ENCODE measurements at places on chromosomes 16 and 17.

DNA sequence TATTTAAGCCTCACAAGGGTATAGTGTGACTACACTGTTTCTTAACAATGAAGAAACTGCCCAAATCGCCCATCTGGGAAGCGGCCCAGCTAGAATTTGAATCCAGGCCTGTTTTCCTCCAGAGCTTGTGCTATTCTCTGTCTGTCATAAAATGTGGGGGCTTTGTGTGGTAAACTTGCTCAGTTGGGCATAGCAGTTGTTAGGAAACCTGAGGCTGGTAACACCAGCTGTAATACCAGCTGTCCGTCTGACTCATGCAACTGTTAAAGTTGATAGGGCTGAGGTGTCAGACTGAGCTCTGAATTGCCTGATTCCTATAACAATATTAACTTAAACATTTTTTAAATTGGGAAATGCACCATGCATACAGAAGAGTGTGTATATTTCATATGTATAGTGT, 9.3 kb downstream of the NOD2 start:
- DNase-seq, result no peak

DNA sequence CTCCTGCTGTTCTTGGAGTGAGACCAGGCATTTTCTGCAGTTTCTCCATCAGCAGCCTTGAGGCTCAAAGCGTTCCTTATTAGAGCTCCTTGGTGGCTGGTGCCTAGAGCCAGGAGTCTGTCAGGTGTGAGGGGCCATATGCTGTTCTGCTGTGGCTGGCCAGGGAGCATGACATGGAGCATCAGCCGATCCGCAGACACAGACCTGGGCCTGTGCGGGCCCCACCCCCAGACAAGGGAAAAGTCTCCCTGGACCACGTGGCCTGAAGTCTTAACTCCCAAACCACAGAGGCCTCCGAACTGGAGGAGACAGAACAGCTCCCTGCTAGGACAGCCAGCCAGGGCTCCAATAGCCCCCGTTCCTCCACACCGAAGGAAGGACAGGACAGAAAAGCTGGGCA, 162.7 kb upstream of the CIBAR2 start:
- DNase-seq, result no peak

DNA sequence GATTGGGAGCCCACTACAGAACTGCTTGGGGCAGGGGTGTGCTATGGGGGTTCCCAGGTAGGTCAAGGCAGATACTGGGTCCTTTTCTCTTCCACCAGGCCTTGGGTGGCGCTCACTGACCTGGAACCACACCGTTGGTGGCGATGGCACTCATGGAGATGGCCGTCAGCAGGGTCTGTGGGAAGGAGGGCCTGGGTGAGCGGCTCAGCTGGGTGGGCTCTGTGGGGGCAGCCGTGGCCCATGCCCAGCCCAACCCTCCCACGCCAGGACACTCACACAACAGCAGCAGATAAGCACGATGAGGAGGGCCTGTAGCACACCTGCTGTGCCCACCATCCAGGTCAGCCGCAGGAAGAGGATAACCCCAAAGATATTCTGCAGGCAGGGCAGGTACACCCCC, 10.8 kb downstream of the SLC12A4 start:
- no peak for DNase-seq

DNA sequence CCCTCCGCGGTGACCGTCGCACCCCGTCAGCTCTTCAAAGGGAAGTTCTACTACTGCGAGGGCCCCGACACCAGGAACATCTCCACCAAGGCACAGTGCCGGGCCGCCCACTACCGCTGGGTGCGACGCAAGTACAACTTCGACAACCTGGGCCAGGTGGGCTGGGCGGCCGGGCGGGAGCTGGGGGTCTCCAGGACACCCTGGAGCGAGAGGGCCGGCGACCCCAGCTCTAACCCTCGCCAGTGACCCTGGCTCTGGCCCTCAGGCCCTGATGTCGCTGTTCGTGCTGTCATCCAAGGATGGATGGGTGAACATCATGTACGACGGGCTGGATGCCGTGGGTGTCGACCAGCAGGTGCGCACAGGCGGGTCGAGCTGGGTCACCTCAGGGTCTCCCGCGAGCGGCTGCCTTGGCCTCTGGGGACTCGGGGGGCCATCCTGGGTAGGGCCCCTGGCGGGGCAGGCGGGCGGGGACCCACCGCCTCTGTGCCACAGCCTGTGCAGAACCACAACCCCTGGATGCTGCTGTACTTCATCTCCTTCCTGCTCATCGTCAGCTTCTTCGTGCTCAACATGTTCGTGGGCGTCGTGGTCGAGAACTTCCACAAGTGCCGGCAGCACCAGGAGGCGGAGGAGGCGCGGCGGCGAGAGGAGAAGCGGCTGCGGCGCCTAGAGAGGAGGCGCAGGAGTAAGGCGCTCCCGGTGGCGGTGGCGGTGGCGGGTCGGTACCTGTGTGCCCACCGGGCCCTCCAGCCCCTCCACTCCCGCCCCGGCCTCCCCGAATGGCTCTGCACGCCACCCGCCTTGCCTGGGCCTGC, 13.4 kb downstream of the TPSG1 start:
- no peak for DNase-seq

GRCh38 chr16:84761448-84762368, 58.1 kb upstream of the CRISPLD2 start:
- no peak for DNase-seq

GRCh38 chr16:26269673-26270072, 577.9 kb downstream of the HS3ST4 start:
- DNase-seq, result no peak

DNA sequence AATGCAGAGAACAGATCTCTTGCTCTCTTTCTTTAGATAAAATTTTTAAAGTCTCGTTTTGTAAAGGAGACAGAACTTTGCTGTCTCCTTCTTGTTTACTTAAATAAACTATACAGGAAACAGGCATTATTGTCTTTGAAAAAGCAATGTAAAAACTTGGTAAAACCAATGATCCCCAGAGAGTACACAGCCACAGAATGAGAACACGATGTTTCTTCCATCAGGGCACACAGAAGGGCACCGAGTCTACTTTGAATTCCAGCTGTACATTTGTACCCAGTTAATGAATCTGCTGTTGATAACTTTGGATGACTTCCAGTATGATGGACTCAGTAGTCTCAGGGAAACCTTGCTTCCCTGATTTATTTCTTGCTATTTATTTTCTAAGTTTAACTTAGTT, 8.1 kb upstream of the TMEM100 start:
- DNase-seq, result no peak

DNA sequence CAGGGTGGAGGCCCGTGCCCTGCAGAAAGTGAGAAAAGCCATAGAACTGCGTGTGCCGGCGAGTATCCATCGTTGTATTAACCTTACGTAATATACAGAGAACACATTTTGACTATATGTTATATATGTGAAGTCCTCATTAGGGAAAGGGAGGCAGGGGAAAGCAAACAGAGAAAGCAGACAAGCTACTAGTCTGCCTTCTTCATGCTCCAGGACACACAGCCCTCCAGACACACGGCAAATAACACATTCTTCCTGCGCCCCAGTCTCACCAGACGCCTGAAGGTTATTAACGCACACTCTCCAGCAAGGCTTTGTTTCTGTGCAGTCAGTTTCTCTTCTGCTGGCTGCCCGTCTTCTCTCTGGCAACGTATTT, 28.8 kb downstream of the PRDM7 start:
- DNase-seq, result peak; percentile 46

DNA sequence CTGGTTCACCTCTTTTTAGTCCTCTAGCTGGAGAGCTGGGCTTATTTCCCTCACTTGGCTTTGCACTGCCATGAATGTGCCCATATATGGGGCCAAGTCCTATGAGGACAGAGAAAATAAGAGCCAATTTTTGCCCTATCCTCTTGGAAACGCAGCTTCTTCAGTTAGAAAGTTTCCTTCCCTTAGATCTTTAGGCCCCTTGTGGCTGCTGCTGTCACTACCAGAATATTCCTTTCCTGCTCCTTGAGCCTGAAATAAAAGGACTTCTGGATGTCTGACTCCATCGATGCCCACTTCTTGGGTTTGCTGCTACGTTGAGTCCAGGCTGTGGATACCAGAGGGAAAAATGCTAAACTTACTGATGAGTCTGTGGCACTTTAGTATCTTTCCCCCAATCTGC, 487.1 kb downstream of the GRIN2A start:
- no peak for DNase-seq

DNA sequence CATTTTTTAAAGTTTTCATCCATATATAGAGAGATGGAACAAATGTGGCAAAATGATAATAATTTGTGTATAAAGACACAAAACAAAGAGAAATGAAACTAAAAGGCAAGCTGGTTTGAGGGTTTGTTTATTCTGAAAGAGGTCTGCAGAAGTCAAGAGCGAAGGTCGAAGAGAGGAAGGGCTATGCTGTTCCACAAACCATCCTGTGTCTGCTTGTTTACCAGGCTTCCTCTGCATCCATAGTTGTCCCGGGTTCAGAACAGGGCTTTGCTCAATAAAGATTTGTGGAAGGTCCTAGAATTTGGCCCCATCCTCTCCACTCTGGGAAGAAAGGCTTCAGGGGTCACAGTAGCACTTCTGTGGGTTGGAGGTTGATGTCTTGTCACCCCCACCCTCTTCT, 2.4 kb upstream of the MARVELD3 start:
- no peak for DNase-seq

- DNase-seq, result no peak
These were observed 13.3 kb upstream of the RPL38 start for GRCh38 chr17:74190154-74190553.

DNA sequence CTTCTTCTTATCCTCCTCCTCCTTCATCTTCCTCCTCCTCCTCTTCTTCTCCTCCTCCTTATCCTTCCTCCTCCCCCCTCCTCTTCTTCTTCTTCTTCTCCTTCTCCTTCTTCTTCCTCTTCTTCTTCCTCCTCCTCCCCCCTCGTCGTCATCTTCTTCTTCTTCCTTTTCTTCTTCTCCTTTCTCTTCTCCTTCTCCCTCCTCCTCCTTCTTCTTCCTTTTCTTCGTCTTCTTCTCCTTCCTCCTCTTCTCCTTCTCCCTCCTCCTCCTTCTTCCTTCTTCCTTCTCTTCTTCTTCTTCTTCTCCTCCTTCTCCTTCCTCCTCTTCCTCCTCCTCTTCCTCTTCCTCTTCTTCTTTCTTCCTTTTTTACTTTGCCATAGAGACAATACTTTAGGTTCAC, 5.1 kb upstream of the KRT23 start:
- DNase-seq, result no peak

- no peak for DNase-seq
These were observed 3.6 kb upstream of the CHAD start for GRCh38 chr17:50472286-50472685.

GRCh38 chr16:67022531-67023214, 6.3 kb upstream of the CBFB start:
- DNase-seq, result no peak

DNA sequence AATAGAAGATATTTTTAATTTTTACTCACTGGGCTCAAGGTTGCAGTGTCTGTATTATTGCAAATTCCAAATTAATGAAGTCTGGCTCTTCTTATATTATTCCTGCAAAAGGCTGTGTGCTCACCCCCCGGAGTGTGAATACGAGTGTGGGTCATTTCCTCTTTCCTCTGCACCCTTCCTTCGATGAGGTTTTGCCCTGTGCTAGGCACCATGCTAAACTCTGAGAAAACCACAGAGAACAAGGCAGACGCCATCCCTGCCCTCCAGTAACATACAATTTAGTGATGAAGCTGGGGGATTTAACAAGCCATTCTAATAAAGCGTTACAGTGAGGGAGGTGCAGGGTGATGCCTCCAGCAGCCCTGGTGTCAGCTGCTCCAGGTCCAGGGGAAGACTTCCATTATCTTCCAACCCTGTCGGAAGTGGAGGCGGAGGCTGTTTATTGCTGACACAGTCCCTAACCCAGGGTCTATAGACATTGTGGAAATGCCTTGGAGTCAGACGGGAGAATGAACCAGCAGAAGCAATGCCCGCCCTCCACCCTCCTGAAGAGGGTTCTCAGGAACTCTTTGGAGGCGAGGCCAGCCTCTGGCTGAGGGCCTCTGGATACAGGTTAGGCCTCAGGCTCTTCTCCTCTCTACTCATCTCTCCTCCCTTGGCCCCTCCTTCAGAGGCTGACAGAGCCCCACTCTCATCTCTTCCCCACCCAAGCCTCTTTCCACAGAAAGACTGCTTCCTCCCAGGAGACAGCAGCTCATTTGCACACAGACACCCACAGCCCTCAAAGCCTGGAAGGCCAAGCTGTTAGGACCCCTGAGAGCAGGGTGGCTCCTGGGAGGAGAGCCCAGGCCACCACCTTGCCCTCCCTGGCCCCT, 2.0 kb upstream of the ACE start:
- DNase-seq, result no peak

- no peak for DNase-seq
These were observed 27.3 kb upstream of the ABCC12 start for GRCh38 chr16:48182979-48183537.

DNA sequence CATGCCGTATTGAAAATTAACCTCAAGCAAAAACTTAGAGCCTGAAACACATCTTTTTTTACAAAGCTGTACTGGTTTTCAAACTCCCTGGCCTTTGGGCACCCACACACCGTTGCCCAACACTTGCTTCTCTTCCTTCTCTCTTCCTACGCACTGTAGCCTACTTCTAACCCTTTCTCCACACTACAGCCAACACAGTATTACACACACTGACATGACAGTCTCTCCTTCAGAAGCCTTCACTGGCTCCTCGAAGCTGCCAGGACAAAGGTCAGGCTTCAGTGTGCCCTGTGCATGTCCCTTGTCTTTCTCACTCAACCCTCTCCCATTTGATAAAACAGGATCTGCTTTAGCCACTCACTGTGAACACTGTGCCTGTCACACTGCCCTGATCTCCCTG, 8.0 kb downstream of the FANCA start:
- DNase-seq, result no peak

DNA sequence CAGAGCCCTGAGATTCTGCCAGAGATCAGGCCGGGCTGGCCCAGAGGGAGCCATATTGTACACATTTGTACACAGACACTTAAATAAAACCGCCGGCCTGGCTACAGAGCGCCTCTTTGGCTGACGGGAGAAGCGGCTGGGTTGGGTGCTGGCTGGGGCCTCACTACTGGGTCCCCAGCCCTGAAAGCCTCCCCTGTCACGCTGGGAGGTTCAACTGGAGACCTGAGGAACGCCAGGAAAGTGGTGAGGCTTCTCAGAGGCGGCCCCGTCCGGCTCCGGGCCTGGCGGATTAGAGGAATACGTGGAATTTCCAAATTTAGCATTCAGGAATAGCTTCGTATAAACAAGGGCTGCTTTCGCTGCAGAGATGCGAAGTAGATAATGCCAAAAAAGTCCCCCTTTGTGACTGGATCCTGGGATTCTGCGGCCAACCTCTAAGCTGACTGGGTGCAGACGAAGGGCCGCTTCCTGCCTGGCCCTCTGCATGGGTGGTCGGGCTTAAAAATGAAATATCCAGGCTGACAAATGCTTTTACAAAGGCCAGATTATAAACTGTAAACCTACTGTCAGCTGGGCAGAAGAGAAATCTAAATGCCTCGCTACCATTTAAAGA, 252.4 kb downstream of the IRF8 start:
- DNase-seq, result no peak

Measured in retina (tissue), 1 donor.